Activated naive CD4-positive, alpha-beta T cell treated with anti-CD3 and anti-CD28 coated beads for 36 hours (primary cell): ENCODE measurements at places on chromosomes 2 and 18. TPM values are rescaled to one million over a fixed set of nuclear protein-coding genes. Genes with fewer than 3 reads are reported as not detected.

GRCh38 chr2:48165070-48165753, 258.9 kb upstream of the FBXO11 start:
- no peaks in the 10 kb centered on the region for H3K4me1 ChIP-seq
- no peak for DNase-seq
- peaks cover 2% of the 10 kb centered on the region for H3K36me3 ChIP-seq
- H3K4me3 ChIP-seq: no peak overlapping the region

DNA sequence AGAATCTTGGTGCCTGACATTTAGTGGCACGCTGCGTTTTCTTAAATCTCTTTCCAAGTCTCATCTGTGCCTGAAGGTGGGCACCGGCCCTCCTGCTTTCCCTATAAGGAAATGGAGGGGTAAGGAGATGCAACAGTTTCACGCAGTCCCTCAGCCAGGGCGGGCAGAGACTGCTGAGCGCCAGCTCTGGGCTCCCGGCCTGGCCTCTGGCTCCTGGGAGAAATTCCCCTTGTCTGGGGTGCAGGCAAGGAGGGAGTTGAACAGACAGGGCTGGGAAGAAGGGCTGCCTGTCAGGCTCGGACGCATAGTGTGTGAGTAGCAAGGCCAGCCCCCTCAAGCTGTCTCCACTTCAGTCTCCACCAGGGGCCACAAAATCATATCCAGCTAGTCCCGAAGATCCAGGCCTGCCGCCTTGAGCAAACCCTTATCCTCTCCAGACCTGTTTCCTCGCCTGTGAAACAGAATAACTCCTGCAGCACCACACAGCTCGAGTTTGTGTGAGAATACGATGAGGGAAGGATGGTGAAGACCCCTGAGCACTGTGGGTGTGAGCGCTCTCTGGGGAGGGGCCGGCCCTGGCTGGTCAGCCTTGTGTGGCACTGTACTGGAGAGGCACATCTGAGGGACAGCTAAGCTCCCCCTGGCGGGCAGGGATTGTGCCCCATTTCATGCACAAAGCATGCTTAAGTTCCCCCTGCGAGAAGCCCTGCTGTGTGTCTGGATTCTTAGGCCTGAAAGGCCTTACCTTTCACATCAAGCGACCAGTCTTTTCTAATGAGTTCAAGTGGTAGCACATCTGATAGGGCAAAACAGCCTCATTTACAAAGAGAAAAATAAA, 33.8 kb downstream of the SDC1 start:
- no peaks in the 10 kb centered on the region for H3K27me3 ChIP-seq
- no peak overlapping the region for H3K4me3 ChIP-seq
- no peak overlapping the region for H3K27ac ChIP-seq
- no peaks in the 10 kb centered on the region for H3K4me1 ChIP-seq
- no peaks in the 10 kb centered on the region for H3K36me3 ChIP-seq

GRCh38 chr2:56540916-56541315, 357.1 kb downstream of the CCDC85A start:
- no peaks in the 10 kb centered on the region for H3K27me3 ChIP-seq
- no peak overlapping the region for H3K4me3 ChIP-seq
- no peaks in the 10 kb centered on the region for H3K4me1 ChIP-seq

- H3K27ac ChIP-seq: no peak overlapping the region
- no peaks in the 10 kb centered on the region for H3K36me3 ChIP-seq
- H3K4me3 ChIP-seq: no peak overlapping the region
- H3K27me3 ChIP-seq: no peaks in the 10 kb centered on the region
Measured at GRCh38 chr2:208142925-208143799, 2.8 kb downstream of the CRYGB start.

DNA sequence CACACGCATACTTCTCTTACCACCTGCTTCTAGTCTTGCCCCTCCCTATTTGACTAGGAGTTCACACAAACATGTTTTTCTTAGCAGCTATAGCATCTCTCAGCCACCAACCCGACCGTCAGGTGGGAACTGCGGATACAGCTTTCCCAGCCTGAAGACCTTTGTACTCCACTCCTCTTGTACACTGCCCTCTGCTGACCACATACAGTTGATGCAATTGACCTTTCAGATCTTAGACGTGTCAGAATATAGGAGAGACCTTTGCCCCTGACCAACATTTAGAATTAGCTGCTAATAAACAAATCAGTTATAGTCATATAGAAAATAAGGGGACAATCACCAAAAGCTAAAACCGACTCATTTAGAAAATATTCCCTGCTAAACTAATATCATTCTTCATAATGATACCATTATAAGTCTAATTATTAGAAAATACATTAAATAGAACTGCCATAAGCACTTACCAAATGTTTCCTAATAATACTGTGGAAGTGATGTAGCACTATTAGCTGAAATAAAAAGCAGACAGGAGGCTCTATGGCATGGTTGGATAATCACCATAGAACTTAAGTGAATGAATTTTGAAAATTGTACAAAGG, 208.4 kb downstream of the RAD51AP2 start:
- H3K36me3 ChIP-seq: no peaks in the 10 kb centered on the region
- H3K4me1 ChIP-seq: no peaks in the 10 kb centered on the region
- no peak overlapping the region for H3K27ac ChIP-seq

DNA sequence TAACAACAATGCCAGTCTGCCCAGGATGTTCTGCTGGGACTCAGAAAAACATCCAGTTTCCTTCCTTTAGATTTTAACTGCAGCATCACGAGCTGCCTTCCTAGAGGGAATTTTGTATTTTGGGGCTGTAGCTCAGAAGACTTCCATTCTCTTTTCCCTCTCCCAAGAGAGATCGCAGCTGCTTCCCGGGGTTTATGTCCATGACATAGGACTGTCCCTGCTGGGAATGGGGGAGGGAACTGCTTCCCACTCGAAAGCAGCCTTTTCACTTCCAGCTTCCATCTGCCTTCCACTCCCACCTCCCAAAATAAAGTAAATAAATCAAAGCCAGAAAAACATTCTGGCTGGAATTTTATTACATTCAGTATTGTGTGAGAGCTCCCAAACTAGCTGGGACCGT, 52.4 kb downstream of the LIMS1 start:
- H3K4me3 ChIP-seq: no peak overlapping the region
- H3K27me3 ChIP-seq: no peaks in the 10 kb centered on the region
- H3K4me1 ChIP-seq: peaks cover 27% of the 10 kb centered on the region
- no peaks in the 10 kb centered on the region for H3K36me3 ChIP-seq
- DNase-seq: no peak

DNA sequence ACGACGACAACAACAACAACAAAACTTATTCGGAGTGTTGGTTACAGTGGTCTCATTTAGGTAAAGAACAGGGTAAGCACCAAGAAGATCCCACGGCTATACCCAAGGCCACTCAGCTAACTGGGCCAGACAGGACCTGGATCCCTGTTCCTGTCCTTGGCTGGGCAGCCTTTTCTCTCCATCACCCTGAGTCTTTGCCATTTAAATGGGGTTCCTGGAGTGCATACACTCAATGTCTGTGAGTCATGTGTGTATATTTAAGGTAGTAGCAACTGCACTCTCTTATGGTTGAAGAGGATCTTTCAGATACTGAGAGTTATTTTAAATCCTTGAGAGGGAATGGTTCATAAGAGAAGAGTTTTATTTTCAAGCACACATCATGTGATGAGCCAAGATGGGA, 35.3 kb downstream of the ADCYAP1 start:
- H3K27me3 ChIP-seq: peaks cover 12% of the 10 kb centered on the region
- no peak for DNase-seq
- H3K4me3 ChIP-seq: no peak overlapping the region
- H3K36me3 ChIP-seq: no peaks in the 10 kb centered on the region

DNA sequence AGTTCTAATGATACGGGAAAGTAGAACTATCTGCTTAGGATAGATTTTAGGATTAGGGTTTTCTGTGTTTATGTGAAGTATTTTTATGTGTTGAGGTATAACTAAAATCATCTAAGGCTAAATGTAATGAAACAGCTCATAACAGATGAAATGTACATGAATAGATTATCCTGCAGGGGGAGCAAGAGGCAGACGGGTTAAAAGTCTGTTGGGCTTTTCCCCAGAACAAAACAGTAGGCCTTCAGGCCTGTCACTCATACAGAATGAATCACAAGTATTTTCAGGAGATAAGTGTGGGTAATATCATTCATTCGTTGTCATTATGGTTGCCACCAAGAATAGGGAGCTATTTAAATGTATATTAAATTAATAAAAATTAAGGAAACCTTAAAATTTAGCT, 107.9 kb upstream of the IL1R2 start:
- peaks cover 47% of the 10 kb centered on the region for H3K36me3 ChIP-seq
- H3K4me1 ChIP-seq: peaks cover 17% of the 10 kb centered on the region
- H3K27me3 ChIP-seq: no peaks in the 10 kb centered on the region
- peak overlapping the region; percentile 61 for H3K27ac ChIP-seq
- peak; percentile 74 for DNase-seq
- no peak overlapping the region for H3K4me3 ChIP-seq

- no peak overlapping the region for H3K4me3 ChIP-seq
- no peaks in the 10 kb centered on the region for H3K36me3 ChIP-seq
- DNase-seq: no peak
- no peaks in the 10 kb centered on the region for H3K4me1 ChIP-seq
Measured at GRCh38 chr18:415617-416612, 84.6 kb downstream of the COLEC12 start.

- H3K36me3 ChIP-seq: peaks cover 5% of the 10 kb centered on the region
- H3K4me3 ChIP-seq: no peak overlapping the region
- peaks cover 26% of the 10 kb centered on the region for H3K4me1 ChIP-seq
- no peak for DNase-seq
- H3K27ac ChIP-seq: no peak overlapping the region
Measured at GRCh38 chr2:60960706-60961105, 56.8 kb upstream of the PEX13 start.

- peaks cover 53% of the 10 kb centered on the region for H3K36me3 ChIP-seq
- H3K27me3 ChIP-seq: no peaks in the 10 kb centered on the region
- DNase-seq: no peak
Measured at GRCh38 chr2:224890372-224890771, 151.9 kb downstream of the DOCK10 start.

- peaks cover 79% of the 10 kb centered on the region for H3K4me1 ChIP-seq
- no peaks in the 10 kb centered on the region for H3K27me3 ChIP-seq
- no peak overlapping the region for H3K27ac ChIP-seq
- H3K36me3 ChIP-seq: no peaks in the 10 kb centered on the region
- H3K4me3 ChIP-seq: no peak overlapping the region
Measured at GRCh38 chr2:136378712-136379595, 261.0 kb upstream of the CXCR4 start.

- no peaks in the 10 kb centered on the region for H3K4me1 ChIP-seq
- no peak overlapping the region for H3K4me3 ChIP-seq
- no peaks in the 10 kb centered on the region for H3K36me3 ChIP-seq
- peaks cover 6% of the 10 kb centered on the region for H3K27me3 ChIP-seq
- DNase-seq: no peak
- H3K27ac ChIP-seq: no peak overlapping the region
Measured at GRCh38 chr2:9941196-9941995, 10.1 kb upstream of the GRHL1 start.

DNA sequence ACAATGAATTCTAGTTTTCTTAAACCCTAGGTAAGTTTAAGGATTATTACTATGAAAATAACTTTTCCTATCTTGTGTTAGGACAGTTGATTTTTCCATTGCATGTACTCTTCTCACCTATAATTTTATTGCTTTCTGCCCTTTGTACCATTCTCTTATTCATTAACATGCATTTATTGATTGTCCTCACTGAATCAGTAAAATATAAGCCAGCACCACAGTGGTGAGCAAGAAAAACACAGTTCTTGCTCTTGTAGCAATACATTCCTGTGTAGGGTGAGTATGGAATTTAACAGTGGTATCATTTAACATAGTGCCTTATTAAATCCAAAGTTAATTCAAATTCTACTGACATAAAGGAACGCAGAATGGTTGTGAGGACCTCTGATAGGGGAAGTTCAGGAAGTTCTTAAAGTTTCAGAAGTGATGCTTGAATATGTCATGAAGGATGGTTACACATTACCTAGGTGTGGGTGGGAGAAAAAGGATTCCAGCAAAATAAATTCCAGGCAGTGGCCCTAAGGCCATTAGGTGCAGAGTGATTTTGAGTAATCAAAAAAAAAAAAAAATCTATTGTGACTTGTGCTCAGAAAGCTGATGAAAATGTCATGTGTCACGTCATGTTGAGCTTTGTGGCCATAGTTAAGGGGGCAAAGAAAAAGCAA, 104.7 kb upstream of the DSEL start:
- no peaks in the 10 kb centered on the region for H3K36me3 ChIP-seq
- H3K4me1 ChIP-seq: no peaks in the 10 kb centered on the region
- no peak for DNase-seq
- no peak overlapping the region for H3K4me3 ChIP-seq
- H3K27me3 ChIP-seq: peaks cover 3% of the 10 kb centered on the region

TWIST2 gene
- not detected for total RNA-seq

GRCh38 chr2:202908186-202908585, 3.3 kb downstream of the WDR12 start:
- H3K27ac ChIP-seq: no peak overlapping the region
- H3K27me3 ChIP-seq: no peaks in the 10 kb centered on the region
- no peak for DNase-seq

DNA sequence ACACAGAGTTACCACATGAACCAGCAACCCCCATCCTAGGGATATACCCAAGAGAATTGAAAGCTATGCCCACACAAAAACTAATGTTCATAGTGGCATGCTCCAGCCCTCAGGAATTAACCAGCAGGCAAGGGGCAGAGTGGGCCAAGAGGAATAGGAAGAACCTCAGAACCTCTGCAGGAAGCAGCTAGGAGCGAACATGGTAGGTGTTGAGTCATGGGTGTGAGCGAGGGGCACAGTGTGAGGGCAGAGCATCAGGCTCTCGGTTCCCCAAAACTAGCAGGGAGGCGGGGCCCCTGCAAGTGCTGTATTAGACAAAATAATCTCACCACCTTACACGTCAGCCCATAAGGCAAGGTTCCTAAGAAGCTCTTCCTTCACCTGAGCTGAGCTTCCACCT, 5.6 kb upstream of the RUFY4 start:
- H3K36me3 ChIP-seq: no peaks in the 10 kb centered on the region
- no peak overlapping the region for H3K4me3 ChIP-seq
- no peaks in the 10 kb centered on the region for H3K4me1 ChIP-seq
- H3K27me3 ChIP-seq: peaks cover 4% of the 10 kb centered on the region
- no peak for DNase-seq

DNA sequence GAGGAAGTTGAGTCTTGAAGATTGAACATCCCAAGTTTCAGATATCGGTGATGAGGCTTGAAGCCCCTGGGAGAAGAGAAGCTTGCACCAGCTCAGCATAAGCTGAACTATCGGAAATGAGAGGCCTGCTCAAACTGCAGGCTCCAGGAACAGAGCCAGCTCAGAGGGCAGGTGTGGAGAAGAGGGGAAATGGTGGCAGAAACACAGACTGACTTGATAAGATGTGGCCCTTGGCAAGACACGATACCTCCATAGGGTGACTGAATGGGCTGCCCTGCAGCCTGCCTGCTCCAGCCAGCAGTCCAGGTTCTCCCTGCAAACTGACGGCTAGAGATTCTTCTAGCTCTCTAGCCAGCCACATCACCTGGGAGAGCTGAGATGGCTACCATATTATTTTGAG, 86.6 kb downstream of the MYT1L start:
- H3K4me3 ChIP-seq: no peak overlapping the region
- no peak for DNase-seq
- peaks cover 13% of the 10 kb centered on the region for H3K27me3 ChIP-seq
- no peaks in the 10 kb centered on the region for H3K36me3 ChIP-seq

- H3K27ac ChIP-seq: no peak overlapping the region
- DNase-seq: no peak
- H3K4me3 ChIP-seq: no peak overlapping the region
- H3K36me3 ChIP-seq: no peaks in the 10 kb centered on the region
- H3K27me3 ChIP-seq: no peaks in the 10 kb centered on the region
Measured at GRCh38 chr2:141440072-141440635, 690.7 kb downstream of the LRP1B start.
